ENCODE measurements at places on chromosomes 6 and 20. TPM values are rescaled to one million over a fixed set of nuclear protein-coding genes. Genes with fewer than 3 reads are reported as not detected.

The HCRTR2 gene
- not detected for total RNA-seq

The PEX7 gene
- 6.8 TPM for total RNA-seq

The MYB gene
- total RNA-seq, result 0.13 TPM

The KIF6 gene
- total RNA-seq, result 0.62 TPM

The SLC4A11 gene
- total RNA-seq, result 4.9 TPM

The SLC25A27 gene
- 5.7 TPM for total RNA-seq

The ZNF311 gene
- 0.52 TPM for total RNA-seq

The CST7 gene
- total RNA-seq, result not detected

The LST1 gene
- not detected for total RNA-seq

The PAK5 gene
- total RNA-seq, result not detected

The DCDC2 gene
- not detected for total RNA-seq

The UQCC2 gene
- total RNA-seq, result 67.6 TPM

The TRIM40 gene
- not detected for total RNA-seq

The CGA gene
- total RNA-seq, result not detected

The LKAAEAR1 gene
- 0.55 TPM for total RNA-seq

The THBD gene
- total RNA-seq, result 38.2 TPM

The GRIK2 gene
- total RNA-seq, result 8.2 TPM

The KCNK15 gene
- total RNA-seq, result 0.59 TPM

The FAM217A gene
- total RNA-seq, result not detected

The ZFP64 gene
- total RNA-seq, result 24.6 TPM

The CSE1L gene
- 39.5 TPM for total RNA-seq

The ERVFRD-1 gene
- not detected for total RNA-seq

The FAM209B gene
- total RNA-seq, result not detected

The AURKA gene
- total RNA-seq, result 8.7 TPM

The PRL gene
- total RNA-seq, result not detected

The RPN2 gene
- 194 TPM for total RNA-seq

The CNBD2 gene
- total RNA-seq, result 1.6 TPM

The MRPS26 gene
- 31.0 TPM for total RNA-seq

The C20orf204 gene
- total RNA-seq, result 0.97 TPM

The PLN gene
- not detected for total RNA-seq

The OOEP gene
- total RNA-seq, result not detected

The PHACTR1 gene
- 2.5 TPM for total RNA-seq

The CYP24A1 gene
- not detected for total RNA-seq

The OLIG3 gene
- total RNA-seq, result not detected

The SMLR1 gene
- total RNA-seq, result not detected

The GPX5 gene
- total RNA-seq, result not detected

The CD93 gene
- total RNA-seq, result 3.7 TPM

The CCM2L gene
- not detected for total RNA-seq

The ZNF165 gene
- 0.26 TPM for total RNA-seq

The TFAP2C gene
- 36.2 TPM for total RNA-seq

The PXT1 gene
- total RNA-seq, result not detected

The TNFAIP3 gene
- 11.0 TPM for total RNA-seq

The SIM1 gene
- total RNA-seq, result 3.8 TPM

The LPIN3 gene
- total RNA-seq, result 3.3 TPM
